ENCODE measurements at places on chromosomes 2 and 18. TPM values are rescaled to one million over a fixed set of nuclear protein-coding genes. Genes with fewer than 3 reads are reported as not detected.
A peak's percentile ranks its signal among the peaks of the same experiment; 100 is the strongest.

GRCh38 chr2:24702800-24703199 is 90.4 kb downstream of the PTRHD1 start:
- no peak for DNase-seq

GRCh38 chr18:61394983-61395382 is 61.8 kb downstream of the CDH20 start:
- DNase-seq: no peak

DNA sequence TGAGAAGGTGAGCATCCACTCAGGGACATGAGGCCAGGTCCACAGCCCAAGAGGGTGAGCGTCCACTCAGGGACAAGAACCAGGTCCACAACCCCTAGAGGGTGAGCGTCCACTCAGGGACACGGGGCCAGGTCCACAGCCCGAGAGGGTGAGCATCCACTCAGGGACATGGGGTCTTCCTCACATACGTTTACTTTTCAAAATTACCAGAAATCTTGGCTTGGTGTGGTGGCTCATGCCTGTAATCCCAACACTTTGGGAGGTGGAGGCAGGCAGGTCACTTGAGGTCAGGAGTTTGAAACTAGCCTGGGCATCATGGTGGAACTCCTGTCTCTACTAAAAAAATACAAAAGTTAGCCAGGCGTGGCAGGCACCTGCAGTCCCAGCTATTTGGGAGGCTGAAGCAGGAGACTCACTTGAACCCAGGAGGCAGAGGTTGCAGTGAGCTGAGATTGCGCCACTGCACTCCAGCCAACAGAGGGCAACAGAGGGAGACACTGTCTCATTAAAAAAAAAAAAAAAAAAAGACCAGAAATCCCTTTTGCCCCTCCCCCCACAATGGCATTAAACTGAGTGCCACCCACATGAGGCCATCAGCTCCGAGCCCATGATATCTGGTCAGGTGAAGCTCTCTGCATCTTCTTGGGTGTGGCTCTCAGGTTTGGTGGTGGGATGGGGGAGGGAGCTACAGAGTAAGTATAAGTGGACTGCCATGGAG is 9.0 kb upstream of the MBP start:
- DNase-seq: peak; percentile 35

GRCh38 chr18:28041366-28041765 is 135.6 kb downstream of the CDH2 start:
- no peak for DNase-seq

DNA sequence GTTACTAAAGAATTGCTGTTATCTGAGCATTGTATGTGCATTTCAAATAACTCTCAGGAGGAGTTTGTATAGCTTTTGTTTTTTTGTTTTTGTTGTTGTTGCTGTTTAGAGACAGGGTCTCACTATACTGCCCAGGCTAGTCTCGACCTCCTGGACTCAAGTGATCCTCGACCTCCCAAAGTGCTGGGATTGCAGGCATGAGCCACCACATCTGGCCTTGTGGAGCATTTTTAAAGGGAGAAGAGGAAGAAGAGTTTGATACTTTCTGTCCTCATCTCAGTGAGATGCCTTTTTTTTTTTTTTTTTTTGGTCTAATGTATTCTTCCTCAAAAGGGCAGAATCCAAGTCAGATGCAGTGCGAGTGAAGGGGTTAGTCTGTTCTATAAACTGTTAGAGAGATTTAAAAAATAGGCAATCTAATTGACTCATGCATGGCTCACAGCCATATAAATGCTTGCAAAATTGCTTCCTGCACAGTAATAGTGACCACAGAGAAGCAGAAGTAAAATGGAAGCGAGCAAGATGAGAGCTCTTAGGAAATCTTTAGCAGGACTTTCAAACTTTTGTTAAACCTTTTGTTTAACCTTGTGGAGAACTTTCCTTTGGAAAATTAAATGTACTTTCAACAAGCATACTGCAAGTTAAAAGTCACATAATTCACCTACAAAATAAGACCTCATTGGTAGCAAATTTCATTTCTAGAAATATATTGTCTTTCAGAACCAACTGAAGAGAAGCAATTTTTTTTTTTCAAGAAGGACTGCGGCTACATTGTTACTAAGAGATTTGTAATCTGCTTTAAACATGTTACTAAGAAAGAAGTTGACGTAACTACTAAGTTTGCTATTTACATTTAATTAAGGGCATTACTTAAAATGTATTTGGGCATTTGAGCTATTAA is 52.3 kb upstream of the ROCK1 start:
- DNase-seq: no peak

DNA sequence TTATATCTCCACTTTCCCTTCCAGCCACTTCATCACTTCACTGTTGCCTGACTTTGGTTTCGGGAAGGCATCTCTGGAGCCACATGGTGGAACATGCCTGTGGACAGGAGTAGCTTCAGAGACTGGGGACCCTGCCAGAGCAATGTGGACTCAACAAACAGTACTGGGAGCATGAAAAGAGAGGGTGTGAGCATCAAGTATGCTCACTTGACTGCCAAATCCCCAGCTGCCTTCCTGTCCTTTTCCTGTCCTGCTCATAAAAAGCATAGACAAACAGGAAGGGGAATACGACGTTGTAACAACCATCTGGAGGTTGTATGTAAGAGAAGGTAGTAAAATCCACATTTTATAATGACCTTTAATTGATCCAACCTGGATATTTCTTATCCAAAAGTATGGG is 61.3 kb upstream of the CSRNP3 start:
- no peak for DNase-seq

GRCh38 chr2:70718241-70718640 is 49.8 kb downstream of the ADD2 start:
- DNase-seq: no peak

GRCh38 chr2:61419570-61419969 is 51.3 kb downstream of the USP34 start:
- DNase-seq: no peak

DNA sequence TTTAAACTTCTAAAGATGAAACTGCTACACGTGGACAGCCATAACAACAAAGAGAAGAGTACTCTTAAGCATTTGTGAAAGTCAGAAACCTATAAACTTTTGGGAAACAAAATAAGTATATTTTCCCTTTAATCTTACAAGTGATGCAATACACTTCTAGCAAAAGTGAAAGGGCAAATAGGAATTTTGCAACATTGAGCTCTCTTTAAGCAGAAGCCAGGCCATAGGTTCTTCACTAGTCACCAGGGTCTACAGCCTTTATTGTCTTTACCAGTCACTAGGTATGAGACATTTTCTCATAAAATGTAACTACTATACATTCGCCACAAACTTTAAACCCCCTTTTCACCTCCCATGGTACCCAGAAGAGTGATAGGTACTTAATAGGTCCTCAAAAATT is 37.5 kb downstream of the SCN1A start:
- no peak for DNase-seq

DNA sequence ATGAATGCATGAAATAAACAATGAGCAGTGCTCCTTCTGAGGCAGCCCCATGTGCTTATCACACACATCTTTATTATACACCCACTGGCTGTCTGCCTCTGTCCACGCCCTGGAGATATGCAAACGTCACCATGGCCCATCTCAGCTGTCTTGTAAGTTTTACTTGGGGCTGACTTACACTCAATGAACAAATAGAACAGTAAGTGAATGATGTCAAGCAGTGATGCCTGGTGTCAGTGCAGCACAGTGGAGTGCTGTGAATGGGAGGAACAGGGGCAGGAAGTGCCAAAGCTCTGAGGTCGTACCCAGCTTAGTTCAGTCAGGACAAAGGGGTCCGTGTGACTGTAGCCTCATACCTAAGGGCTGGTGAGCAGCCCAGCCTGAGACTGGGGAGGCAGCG is 659.5 kb upstream of the HS6ST1 start:
- DNase-seq: peak; percentile 11

- DNase-seq: no peak
Measured at GRCh38 chr2:36889795-36890194, 76.5 kb downstream of the STRN start.

- peak; percentile 37 for DNase-seq
Measured at GRCh38 chr2:174593574-174594203, 3.9 kb downstream of the WIPF1 start.

DNA sequence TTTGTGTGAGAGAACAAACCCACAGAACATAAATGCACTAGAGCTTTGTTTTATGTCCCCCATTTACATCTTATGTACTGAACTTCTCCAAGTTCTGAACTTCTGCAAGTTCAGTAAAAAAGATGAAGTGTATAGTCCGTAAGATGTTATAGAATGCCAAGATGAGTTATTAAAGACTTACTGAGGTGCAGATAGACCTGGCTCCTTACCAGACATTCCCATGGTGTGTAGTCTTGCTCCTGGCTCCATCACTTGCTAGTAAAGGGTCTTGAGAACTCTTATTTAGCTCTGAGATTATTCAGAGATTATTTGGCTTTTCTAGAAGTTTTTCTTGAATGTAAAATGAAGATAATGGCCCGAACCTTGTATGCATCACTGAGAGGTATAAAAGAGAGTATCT is 16.8 kb downstream of the GULP1 start:
- no peak for DNase-seq

DNA sequence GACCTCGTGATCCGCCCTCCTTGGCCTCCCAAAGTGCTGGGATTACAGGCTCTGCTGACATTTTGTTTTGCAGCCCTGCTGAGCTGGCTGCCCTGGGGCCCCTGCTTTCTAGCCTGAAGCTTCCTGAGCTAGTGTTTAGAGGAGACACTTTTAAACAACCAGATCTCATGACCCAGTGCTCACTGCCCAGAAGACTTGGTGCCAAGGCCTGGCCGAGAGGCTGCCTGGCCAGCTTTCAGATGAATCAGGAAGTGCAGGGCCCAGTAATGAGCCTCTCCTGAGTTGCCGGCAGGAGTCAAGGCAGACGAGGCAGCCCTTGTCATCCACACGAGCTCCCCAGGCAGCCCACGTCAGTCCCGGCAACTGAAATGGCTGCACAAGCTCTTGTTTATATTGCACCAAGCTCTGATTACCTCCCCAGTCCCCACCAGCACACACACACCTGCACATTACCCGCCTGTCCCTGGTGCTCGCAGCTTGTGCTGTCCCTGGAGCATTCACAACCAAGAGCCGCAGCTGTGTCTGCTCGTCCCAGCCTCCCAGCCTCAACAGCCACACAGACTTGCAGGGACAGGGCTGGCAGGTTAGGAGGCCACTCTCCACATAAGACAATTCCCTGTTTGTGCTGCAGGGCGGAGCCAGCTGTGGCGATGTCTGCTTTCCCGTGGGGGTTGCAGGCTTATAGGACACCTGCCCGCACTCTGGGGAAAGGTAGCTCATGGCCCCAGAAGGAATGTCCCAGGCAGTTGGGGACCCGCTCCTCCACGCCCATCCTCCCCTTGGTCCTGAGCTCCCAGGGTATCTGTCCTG is 331.2 kb upstream of the MYT1L start:
- no peak for DNase-seq

DNA sequence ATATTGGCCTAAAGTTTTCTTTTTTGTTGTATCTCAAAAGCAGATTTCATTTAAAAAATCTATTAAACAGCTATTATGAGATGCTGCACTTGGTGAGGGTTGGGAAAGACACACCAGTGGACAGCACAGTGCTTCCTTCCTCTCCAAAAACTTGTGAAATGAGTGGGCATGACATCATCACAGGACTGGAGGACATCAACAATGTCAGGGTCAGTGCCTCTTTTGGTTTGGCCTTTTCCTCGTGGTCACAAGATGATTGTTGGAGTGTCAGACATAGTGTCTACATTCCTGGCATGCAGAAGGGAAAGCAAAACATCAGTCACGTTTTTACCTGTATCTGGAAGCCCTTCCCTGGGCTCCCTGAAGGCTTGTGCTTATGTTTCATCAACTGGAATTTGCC is 49.6 kb downstream of the IL1R2 start:
- DNase-seq: no peak

GRCh38 chr2:162475661-162476060 is 131.7 kb downstream of the GCA start:
- DNase-seq: no peak

GRCh38 chr2:237885111-237885930 is 25.9 kb downstream of the RAMP1 start:
- DNase-seq: no peak

DNA sequence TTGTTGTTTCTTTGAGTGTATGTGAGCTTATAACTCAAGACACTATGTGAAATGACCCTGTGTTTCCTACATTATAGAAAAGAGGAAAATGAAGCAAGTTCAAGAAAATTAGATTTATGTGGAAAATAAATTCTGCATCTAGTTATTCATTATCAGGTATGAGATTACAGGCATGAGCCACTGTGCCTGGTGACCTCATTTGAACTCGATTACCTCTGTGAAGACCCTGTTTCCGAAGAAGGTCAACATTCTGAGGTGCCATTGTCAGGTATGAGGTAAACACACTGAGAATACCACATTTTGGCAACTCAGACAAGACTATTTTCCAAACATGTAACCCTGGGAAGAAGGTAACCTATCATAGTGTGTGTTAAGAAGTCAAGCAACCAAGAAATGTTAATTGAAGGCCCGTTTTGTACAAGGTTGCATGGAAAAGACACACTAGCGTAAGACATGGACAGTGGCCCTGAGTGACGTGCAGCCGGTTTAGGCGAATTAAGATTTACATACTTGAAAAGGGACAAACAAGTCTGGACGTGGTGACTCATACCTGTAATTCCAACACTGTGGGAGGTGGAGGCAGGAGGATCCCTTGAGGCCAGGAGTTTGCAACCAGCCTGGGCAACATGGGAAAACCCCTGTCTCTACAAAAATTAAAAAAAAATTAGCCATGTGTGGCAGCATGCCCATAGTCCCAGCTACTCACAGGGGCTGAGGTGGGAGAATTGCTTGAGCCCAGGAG is 186.6 kb downstream of the NEDD4L start:
- no peak for DNase-seq

- DNase-seq: no peak
Measured at GRCh38 chr2:10303181-10303693, 533 bp downstream of the HPCAL1 start.

DNA sequence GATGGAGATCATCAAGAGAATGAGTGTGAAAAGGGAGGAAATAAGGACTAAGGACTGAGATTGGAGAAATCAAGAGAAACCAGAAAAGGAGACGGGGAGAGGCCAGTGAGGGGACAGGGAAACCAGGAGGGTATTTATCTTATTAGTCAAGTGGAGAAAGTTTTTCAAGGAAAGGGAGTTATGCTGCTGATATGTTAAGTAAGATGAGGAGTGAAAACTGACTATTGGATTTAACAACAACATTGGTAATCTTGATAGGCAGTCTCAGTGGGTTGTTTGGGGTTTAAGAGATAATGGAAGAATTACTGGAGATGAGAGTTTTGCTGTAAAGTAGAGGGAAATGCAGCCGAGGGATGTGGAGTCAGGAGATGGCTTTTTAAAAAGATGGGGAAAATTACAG is 30.6 kb downstream of the PIKFYVE start:
- DNase-seq: no peak

Gene CTIF
- total RNA-seq: 9.6 TPM

Gene ALPI
- total RNA-seq: not detected

Gene PSMA8
- total RNA-seq: not detected

Gene DSG2
- total RNA-seq: 144 TPM

Gene RAX
- 0.03 TPM for total RNA-seq

Gene MGAT5
- total RNA-seq: 25.4 TPM

Gene PLB1
- total RNA-seq: not detected

Gene HJURP
- 49.2 TPM for total RNA-seq

Gene ESPNL
- total RNA-seq: 4.3 TPM

Gene ASB18
- not detected for total RNA-seq

Gene DSC1
- total RNA-seq: not detected

Gene LBX2
- total RNA-seq: 0.24 TPM

Gene CTAGE1
- not detected for total RNA-seq

Gene PRKAG3
- total RNA-seq: not detected

Gene LIMS3
- 0.31 TPM for total RNA-seq

Gene HOXD13
- total RNA-seq: not detected

Gene APOB
- 0.62 TPM for total RNA-seq

All from GM23338 (cell line).